ENCODE measurements at places on chromosomes 5 and 9.
A peak's percentile ranks its signal among the peaks of the same experiment; 100 is the strongest.

DNA sequence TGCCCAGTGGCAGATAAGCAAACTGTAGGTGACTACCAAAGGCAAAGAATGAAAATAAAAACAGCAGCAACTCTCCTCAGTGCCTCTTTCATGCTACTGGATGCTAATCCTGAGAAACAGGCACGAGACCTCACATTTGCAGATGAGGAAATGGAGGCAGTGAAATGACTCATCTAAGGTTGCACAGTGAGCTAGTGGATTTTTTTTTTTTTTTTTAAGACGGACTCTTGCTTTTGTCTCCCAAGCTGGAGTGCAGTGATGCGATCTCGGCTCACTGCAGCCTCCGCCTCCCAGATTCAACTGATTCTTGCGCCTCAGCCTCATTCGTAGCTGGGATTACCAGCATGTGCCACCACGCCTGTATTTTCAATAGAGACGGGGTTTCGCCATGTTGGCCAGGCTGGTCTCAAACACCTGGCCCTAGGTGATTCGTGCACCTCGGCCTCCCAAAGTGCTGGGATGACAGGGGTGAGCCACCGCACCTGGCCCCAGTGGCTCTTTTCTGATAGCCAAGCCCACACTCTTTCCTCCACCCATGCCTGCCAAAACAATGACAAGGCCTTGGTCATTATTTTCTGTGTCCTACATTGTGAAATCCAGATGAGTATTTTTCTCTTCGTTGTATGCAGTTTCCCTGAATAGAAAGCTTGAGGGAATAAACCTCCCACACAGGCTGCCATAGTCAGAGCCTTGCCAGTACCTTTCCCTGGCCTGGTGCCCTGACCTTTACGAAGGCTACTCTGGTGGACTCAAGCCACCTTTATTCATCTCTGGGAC, 19.2 kb downstream of the DOCK2 start:
- peak; percentile 51 for DNase-seq

DNA sequence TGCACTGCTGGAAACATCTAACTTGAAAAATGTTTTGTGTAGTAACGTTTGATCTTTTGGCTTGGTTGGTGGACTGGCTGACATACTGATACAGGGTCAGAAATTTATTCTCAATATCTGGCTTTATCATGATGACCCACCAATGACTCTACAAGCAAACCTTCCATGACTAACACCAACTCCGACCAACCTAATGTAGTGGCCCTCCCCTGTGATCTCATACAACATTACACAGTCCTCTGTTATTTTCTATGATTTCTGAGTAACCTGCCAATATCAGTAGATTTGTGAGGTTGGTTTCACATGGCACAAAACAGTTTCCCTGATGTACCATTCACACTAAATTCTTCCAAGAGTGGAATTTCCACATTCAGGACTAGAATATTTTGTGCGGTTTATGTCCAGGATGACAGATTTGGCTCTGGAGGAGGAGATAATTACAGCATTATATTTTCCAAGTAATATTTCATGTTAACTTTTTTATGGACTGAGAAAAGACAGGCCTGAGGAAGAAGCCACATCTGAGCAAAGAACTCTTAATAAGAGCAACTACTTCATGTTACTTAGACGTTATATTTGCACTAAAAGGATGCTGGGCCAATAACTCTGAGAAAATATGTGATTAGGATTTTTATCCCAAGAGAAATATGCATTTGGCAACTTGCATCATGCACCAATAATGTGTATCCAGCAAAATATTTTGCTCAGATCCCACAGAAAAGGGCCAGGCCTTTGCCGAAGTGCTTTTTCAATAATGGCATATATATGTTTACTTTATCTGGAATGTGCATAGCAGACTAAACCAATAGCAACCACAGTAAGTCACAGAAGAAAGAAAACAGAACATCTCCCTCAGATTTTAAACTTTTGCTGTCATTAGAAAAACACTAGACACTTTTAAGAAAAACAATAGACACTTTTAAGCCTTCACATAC, 273.4 kb downstream of the KCNN2 start:
- no peak for DNase-seq

DNA sequence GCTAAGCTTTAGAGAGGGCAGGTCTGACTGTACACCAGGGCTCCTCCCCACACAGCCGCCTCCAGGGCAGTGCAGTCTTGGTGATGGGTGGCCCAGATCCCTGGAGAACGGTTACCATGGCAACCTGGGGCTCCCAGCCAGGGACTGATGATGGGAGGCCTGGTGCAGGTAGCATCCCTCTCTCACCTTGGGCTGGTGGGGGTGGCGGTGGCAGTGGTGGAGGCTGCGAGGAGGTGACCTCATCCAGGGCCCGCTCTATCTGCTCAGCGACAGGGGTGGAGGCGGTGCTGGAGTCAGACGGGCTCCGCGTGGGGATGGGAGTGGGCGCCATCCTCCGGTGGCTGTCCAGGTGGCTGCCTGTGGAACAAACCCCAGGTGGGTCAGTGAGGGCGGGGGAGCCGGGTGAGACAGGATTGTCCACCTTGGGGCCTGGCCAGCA, 12.3 kb downstream of the PRR7 start:
- DNase-seq = no peak

- no peak for DNase-seq
These were observed 326.7 kb upstream of the EFNA5 start for GRCh38 chr5:107997338-107997980.

- peak; percentile 24 for DNase-seq
These were observed 96.5 kb upstream of the PHYKPL start for GRCh38 chr5:178328826-178329730.

All from Right ventricle myocardium superior (tissue), 1 donor.